Hypothalamus (tissue), 51 donors: ENCODE measurements at places on chromosomes 12 and 14.

- DNase-seq = no peak
Observed at GRCh38 chr12:106251631-106252455, 4.0 kb upstream of the CKAP4 start.

DNA sequence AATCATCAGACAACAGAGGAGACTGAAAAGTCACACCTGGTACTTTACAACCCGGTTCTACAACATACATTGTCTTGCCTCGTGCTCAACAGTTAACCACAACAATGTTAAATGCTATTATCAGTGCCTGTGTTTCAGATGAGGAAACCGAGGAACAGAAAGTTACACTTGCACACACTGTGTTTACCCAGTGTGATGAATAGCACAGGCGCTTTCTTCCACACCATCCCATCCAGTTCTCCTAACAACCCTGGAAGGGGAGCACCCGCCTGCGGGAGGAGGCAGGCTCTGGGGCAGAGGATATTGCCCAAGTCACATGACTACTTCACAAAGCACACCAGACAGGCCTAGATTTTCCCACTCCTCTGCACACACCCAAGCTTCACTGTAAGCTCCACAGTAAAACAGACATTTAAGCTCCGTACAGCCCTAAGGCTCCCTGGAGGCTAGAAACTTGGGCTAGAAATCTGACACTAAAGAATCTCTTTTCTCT lies 21.8 kb downstream of the NCKAP5L start:
- no peak for DNase-seq

GRCh38 chr12:104796475-104796862 lies 161.6 kb downstream of the SLC41A2 start:
- DNase-seq = no peak

GRCh38 chr12:105469211-105469610 lies 138.7 kb downstream of the C12orf75 start:
- DNase-seq = no peak

DNA sequence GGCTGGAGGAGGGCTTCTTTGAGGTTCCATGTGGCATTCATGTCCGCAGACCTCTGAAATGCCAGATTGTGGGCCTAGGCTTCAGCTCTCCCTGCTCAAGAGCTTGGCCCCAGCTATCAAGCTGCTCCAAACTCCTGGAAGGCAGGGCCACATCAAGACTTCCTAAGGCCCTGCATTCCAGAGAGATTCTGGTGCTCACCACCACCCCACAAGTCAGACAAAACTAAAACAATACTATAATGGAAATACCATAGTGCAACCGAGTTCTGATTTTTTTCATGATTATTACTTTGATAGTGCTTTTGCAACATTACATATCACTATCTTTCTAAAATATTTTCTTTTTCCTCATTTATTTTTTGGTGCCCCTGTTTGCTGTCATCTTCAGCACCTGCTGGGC lies 86.3 kb downstream of the CALM1 start:
- DNase-seq = no peak
